ENCODE measurements at places on chromosomes 12 and 14.

DNA sequence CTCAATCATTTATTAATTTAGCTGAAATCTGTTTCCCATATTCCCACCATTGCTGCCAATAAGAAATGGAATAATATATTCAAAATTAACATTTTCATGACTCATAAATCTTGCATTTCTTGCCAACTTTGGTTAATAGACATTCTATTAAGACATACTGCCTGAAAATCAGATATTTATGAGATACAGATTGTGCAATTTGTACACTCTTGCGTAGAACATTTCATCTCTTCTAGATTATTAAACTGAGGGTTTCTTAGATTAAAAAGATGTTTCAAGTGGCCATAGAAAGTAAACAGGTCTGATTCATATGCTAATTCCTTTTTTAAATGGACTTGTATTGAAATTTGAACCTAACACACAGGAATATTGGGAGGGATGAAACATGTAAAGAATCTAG is 9.1 kb downstream of the LTA4H start:
- DNase-seq: no peak

GRCh38 chr12:92365836-92366235 is 220.2 kb upstream of the BTG1 start:
- DNase-seq: no peak

DNA sequence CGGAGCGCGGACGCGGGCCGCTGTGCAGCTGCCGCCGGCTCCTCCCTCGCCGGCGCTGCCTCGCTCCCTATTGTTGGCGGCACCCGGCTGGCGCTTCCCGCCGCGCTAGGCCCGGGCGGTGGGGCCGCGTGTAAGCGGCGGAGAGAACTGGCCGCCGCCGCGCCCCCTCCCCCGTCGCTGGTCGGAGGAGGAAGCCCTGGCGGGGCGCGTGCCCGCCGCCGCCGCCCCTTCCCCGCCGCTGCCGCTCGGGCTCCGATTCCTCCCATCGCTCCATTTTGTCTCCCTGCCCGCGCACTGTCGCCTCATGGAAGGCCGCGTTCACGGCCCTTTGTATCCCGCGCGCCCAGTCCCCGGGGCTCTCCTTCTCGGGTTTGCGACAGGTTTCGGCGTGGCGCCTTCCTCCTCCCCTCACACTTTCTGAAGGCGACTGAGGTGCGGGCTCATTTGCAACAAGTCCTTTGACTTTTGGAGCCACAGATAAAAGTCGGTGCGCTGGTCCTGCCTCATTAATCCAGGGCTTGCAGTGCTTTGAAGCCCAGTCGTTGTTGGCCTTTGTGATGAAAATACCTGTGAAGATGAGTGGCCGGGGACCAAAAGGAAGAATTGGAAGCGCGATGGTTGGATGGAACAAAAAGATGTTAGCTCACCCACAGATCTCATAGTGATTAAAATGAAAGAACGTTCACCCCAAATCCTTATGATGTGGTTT is 707 bp downstream of the CPSF6 start:
- DNase-seq: peak; percentile 84

DNA sequence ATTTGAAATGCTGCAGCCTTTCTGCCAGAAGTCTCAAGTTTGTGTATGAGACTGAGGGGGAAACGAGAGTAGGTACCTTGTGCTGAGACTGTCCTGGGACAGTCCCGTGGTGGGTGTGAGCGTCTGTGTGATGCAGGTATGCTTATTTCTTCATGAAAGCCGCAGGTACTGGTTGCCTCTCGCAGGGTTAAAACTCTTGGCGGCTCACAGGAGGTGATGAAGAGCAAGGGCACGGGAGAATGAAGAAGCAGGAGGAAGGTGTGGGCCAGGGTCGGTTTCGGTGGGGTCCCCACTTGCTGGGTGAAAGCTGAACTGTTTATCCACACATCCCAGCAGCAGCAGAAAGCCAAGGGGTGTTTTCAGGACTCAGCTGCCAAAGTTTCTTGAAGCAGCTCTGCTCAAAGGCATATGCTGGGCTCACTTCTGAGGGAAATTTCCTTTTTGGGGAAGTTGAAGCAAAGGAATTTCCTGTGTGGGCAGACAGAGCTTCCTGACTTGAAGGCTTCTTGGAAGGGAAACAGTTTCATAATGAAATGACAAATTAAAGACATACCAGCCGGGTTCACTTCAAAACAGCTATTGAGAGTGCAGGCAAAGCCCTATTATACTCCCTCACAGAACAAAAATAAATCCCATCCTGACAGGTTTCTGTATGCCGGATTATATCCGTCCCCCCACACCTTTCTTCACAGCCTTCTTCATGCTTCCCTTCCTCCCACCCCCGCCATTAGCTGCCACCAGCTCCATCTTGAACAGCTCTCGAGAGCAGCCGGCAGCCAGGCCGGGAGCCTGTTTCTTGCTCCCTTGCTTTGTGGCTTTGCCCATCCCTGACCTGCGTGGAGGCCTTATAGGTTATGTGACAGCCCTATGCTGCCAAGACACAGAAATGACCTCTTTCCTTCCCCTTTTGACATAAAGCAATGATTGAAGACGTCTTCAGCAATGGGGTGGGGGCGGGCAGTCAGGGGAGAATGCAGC is 116.6 kb downstream of the ETV6 start:
- DNase-seq: peak; percentile 94

GRCh38 chr14:51188566-51189185 is 51.4 kb upstream of the TMX1 start:
- DNase-seq: no peak

DNA sequence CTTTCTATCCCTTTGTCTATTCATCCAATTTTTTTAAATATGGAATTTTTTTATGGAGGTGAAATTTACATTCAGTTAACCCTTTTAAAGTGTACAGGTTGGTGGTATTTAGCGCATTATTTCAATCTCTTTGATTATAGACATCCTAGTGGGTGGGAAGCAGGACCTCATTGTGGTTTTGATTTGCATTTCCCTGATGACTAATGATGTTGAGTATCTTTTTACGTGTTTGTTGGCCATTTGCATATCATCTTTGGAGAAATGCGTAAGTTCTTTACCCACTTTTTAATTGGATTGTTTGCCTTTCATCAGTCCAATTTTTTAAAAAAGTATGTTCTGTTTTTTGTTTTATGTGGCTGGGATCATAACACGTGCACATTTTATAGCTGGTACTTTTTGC is 20.8 kb downstream of the PAPLN start:
- no peak for DNase-seq

Data from suppressor macrophage (primary cell).